ENCODE measurements at places on chromosomes 2 and 18.

DNA sequence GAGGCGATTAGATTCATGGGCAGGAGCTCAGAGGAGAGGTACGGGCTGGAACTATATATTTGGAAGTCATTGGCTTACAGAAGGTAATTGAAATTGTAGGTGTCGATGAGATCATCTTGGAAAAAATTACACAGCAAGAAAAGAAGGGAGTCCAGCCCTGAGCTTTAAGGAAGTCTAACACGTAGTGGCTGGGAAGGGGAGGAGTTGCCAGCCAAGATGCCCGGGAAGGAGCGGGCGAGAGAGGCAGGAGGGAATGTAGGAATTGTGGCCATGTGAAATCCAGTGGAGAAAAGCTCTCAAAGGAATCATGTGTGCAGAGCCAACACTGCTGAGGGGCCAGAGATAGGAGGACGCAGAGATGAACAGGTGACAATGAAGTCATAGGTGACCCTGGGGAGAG lies 25.6 kb upstream of the SCYGR1 start:
- no peak for DNase-seq

GRCh38 chr2:241867776-241868420 lies 1.6 kb upstream of the RTP5 start:
- DNase-seq: no peak

DNA sequence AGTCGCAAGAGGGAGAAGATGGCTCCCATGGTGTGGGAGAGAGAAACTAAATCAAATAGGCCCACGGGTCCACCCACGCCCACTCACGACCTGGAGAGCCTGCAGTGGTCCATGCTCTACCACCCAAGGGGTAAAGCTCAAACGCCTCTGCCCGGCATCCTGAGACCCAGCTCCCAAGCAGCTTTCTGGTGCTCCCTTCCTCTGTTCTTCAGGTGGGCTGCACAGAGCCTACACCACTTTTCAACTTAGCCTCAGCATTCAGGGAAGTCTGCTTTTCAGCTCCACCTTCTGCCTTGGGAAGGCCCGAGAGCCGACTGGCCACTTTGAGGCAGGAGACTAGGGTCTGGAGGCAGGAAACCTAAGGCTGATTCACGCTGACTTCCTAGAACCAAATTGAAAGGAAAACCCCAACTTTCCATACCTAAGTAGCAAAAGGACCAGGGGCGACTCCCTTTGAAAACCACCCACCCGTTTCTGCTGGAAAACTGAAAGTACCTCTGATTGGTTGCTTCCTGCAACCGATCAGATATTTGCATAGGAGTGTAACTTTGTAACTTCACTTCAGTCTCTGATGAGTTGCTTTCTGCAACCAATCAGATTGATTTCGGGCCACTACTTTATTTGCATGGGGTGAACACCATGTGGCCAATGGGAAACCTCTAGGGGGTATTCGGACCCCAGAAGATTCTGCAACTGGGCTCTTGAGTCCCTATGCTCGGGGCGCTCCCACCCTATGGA lies 26.8 kb upstream of the SPATA3 start:
- no peak for DNase-seq

DNA sequence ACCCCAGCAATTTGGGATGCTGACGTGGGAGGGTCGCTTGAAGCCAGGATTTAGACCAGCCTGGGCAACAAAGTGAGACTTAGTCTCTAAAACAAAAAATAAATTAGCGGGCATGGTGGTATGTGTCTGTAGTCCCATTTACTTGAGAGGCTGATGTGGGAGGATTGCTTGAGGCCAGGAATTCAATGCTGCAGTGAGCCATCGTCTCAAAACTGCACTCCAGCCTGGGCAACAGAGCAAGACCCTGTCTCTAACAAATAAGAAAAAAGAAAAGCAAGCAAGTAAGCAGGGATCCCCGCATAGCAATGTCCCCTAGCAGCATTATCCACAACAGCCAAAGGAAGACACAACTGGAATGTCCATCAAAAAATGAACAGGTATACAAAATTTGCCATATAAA lies 3.4 kb downstream of the TXNL1 start:
- no peak for DNase-seq

DNA sequence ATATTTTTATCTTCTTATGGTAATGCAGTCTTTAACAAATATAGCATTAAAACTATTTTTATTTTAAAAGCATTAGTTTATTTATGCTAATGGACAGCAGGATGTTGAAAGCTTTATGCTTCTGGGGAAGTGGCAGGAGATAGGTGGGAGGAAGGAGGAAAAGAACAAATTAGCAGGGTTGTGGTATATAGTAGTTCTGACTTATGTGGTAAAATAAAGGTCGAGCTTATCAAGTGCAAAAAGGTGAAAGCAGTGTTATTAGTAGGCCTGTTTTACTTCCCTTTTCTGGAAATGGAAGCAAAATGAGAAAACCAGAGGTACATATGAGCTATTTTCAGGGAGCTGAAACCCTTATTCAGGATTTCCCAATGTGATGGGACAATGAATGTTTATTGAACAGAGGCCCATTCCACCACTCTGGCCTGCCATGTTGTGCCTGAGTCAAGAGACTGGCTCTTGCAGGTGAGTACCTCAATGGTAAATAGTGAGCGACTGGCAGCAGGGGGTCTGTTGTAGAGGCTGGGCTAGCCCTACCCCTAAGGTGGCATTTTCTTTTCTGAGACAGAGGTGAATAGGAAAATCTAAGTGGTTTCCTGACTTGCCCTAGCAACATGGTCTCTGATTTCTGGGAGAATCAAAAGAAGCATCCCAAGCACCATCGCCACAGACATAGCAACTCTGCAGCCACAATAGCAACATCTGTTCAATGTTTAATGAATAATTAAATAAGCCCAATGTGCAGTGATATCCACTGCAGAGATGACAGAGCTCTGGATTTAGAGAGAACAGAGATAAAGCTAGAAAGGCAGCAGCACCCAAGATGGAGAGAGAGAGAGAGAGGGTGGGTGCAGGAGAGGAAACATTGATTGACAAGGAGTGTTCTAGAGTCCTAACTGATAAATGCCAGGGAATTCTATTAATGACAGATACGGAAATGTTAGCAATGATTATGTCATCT lies 119.7 kb downstream of the UPP2 start:
- no peak for DNase-seq

DNA sequence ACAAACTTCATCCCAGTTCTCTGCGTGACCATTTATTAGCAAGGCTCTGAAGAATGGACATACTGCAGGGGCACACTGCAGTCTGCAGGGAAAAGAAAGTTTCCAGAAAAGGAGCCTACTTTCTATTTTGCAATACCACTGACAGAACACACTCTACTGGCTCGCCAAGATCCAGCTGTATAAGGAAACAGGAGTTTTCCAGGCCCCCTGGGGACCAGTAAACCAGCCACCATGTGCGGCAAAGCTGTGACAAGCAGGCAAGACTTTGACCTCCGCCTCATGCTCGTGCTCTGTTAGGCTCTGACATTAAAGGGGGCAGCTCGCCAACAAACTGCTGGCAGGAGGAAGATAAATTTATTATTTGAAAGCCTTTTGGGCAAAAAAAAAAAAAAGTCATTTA lies 67.3 kb downstream of the CCBE1 start:
- DNase-seq: no peak

- peak; percentile 22 for DNase-seq
These were observed 11.1 kb downstream of the SCN3A start for GRCh38 chr2:165192729-165193128.

GRCh38 chr18:42310956-42311355 lies 355.9 kb downstream of the PIK3C3 start:
- DNase-seq: no peak

Measured in OCI-LY7 (cell line).